ENCODE measurements at places on chromosomes 13 and 19. TPM values are rescaled to one million over a fixed set of nuclear protein-coding genes. Genes with fewer than 3 reads are reported as not detected.

ZSWIM4 gene
- total RNA-seq = 2.5 TPM

PTPRH gene
- total RNA-seq = 1.6 TPM

RXFP2 gene
- total RNA-seq = not detected

FGF9 gene
- total RNA-seq = 3.1 TPM

CABP5 gene
- total RNA-seq = not detected

ZNF850 gene
- 5.2 TPM for total RNA-seq

NLRP7 gene
- not detected for total RNA-seq

MAMSTR gene
- total RNA-seq = 0.90 TPM

ZNF345 gene
- total RNA-seq = 6.6 TPM

ZNF681 gene
- total RNA-seq = 1.6 TPM

ZNF534 gene
- total RNA-seq = not detected

FBXO17 gene
- total RNA-seq = 17.4 TPM

ZNF541 gene
- 0.19 TPM for total RNA-seq
